SHP77 treated with DMSO at 0.1 percent for 48 hours (cell line): ENCODE measurements at places on chromosomes 3 and 15.

DNA sequence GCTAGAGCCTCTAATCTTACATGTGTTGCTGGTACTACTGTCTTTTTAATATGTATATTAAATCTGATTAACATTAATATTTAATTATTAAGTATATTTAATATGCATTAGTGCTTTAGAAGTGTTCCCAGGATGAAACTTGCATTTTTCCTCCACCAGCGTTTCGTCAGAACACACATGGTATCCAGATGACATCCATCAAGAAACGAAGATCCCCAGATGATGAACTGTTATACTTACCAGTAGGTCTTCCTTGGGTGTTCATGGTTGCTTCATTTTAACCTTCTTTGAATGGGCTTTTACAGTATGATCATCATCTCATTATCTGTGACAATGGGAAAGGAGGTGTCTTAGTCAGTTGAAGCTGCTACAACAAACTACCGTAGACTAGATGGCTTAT is 238.0 kb downstream of the TP63 start:
- DNase-seq, result no peak

- DNase-seq, result no peak
Measured at GRCh38 chr3:10762116-10762515, 53.9 kb upstream of the SLC6A11 start.

DNA sequence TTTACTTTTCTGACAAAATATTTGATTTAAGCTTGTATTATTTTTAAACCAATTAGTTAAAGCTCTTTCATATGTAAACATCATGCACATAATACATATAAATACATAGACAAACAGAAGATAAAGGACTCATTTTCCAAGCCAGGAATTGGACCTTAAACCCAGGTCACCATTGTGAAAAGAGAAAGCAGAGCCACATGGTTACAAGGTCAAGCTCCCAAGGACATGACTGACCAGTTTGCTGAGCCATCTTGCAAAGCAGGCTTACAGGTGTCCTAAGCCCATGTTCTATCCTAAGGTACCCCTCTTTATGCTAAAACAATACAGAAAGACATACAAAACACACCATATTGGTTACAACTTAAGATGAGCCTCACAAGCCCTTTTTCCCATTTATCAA is 50.5 kb upstream of the DNAJC19 start:
- no peak for DNase-seq

GRCh38 chr3:113255100-113255853 is 43.9 kb downstream of the BOC start:
- DNase-seq, result no peak

GRCh38 chr3:145224886-145225285 is 936.1 kb downstream of the PLOD2 start:
- DNase-seq, result no peak
